ENCODE measurements at places on chromosomes 11 and 22.

DNA sequence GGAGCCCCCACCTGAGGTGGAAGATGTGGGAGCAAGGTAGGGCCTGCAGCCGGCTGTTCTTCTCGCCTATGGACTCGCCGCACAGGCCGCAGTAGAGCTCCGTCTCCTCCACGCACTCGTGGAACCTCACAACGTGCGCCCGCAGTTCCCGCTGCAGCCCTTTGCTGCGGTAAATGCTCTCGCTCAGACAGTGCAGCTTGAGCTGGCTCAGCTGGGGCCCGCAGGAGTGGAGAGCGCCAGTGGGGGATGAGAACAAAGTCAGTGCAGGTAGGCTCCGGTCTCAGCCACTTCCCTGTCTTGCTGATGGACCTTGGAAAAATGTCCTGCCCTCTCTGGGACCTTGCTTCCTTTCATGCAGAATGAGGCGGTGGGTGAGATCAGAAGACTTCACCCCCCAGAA is 10.2 kb downstream of the RAPSN start:
- DNase-seq, result no peak

GRCh38 chr11:130801333-130802122 is 114.8 kb downstream of the SNX19 start:
- DNase-seq, result no peak

GRCh38 chr11:61163714-61164605 is 2.7 kb upstream of the VPS37C start:
- no peak for DNase-seq

DNA sequence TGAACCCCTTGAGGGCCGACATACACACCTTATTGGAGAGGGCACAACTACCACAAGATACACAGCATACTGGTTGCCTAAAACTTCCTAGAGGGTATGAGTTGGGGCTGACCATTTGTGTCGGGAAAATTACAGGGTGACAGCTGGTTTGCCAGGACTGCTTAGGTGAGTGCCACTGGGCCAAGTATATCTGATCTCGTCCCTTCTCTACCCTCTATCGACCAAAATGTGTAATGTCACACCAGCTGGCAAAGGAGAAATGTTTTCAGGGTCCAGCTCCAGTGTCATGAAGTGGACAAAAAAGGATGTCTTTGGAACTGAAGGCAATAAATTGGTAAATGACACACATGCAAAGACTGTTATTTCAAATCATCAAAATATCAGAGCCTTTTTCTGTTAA is 126.1 kb downstream of the PGR start:
- DNase-seq, result no peak

GRCh38 chr11:84833488-84834088 is 793.6 kb downstream of the DLG2 start:
- no peak for DNase-seq

- no peak for DNase-seq
Observed at GRCh38 chr11:69265210-69265609, 28.7 kb upstream of the MYEOV start.

DNA sequence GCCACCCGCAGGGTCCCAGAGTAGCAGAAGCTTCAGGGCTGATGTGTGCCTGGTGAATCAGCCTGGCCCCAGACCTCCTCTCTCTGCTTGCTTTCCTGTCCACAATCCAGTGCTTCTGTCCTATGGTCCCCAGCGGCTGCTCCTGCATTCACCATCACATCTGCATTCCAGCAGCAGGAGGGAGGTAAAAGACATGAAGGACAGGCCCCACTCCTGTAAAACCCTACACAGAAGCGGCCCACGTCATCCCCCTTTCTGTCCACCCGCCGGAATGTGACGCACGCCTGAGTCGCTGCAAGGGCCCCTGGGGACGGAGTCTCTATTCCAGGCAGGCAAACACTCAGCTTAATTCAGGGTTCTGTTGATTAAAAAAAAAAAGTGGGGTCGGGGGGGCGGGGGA is 58.3 kb downstream of the CDKN1C start:
- DNase-seq, result no peak

DNA sequence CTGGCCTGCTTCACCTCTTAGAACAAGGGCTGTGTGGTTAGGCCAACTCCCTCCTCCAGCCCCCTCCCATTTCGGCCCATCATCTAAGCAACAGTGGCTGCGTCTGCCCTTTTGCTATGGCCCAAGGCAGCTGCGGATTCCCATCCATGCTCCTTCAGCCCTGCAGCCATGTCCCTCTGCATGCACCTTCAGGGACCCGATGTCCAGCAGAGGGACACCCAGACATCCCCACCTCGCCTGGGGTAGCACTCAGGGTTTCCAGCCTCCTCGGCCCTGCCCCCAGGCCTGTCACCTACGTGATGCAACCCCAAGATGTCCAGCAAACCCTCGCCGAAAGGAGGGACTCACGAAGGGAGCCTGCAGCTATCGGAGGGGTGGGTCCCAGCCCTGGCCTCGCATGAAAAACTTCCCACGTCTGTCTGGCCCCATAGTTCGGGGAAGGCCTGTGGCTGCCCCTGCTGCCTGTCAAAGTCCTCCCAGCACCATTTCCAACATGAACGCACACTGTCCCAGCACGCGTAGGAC is 194.4 kb downstream of the CTTN start:
- no peak for DNase-seq

- DNase-seq, result no peak
Observed at GRCh38 chr11:64400102-64400501, 41.1 kb downstream of the RPS6KA4 start.

GRCh38 chr22:43901976-43902643 is 10.3 kb upstream of the PNPLA5 start:
- no peak for DNase-seq

DNA sequence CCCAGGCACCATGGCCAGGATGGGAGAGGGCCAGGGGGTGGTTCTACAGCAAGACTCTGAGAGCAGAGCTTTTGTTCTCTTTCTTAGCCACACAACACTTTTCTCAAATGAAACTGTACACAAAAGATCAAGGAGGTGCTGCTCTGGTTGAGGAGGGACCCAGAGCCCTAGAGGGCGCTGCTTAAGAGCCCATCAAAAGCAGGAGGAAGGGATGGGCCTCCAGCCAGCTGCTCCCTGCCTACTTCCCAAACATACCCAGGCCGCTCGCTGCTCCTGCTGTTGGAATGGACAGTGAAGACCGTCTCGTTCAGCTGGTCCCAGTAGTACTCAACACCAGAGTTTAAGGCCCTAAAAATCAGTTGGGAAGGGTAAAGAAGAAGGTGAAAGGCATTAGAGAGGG is 18.4 kb upstream of the CHRM4 start:
- no peak for DNase-seq

GRCh38 chr11:16799890-16800289 is 61.4 kb downstream of the C11orf58 start:
- DNase-seq, result no peak

DNA sequence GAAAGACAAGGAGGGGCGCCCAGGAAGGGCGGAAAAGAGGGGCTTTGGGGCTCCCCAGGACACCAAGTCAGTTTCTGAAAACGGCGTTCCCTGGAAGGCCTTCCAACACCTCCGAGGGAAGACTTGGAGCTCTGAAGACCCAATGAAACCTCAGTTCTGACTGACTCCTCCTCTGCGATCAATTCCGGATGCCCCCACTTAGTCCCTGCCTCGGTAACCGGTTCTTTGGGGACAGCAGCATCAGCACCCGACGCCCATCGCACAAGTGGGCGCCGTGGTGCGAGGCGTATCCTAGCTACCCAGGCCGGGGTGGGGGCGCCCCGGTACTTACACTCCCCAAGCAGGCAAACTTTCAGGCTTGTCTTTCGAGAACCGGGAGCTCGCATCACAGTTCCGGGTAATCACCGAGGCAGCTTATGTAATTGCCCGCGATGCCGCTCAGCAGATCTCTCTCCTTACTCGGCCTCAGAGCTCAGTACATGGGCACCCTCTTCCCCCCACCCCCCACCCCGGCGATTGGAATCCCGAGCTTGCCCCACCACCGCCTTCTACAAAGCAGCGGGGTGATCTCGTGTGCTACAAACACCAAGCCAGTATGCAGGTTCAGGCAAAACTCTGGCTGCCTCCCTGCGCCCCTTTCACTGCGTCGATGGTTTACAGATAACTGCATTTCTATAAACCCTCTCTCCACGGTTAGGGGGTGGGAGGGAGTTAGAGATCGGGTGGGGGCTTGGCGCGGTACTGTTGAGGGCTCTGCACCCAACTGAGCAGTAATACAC is 2.0 kb downstream of the TENM4 start:
- no peak for DNase-seq

DNA sequence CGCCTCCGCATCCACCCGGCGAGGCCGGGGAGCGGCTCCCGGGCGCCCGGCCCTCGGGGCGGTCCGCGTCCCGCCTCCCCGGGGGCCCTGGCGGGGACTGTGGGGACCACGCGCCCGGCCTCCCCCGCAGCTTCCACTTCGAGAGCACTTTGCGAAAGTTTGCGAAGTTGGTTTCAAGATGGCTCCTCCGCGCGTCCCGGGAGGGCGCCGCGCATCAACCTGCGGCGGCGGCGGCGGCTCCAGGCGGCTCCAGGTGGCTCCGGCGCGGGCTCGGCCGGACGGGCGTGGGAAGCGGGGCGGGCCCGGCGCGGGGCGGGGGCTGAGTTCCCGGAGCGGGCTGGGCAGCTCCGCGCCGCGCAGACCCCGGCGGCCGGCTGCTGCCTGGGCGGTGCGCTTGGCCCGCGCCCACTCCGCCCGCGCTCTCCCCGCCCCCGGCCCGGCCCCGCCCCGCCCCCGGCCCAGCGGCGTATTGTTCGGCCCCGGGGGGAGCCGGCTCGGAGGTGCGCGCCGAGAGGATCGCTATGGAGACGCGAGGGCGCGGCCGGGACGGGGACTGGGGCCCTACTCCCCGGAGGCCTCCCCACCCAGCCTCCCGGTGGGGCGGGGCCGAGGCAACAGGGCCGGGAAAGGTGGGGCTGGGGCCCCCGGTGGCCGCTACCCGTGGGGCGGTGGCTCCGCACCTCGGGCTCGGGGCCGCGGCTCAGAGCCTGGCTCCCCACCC is at the start of gene CELSR1:
CELSR1 (minus strand) TSS at position 396 of the 721 bp plus-strand sequence. CDS start 450 bp downstream, outside the sequence.
- DNase-seq, result no peak

GRCh38 chr22:46063846-46064227 is 86.5 kb upstream of the PPARA start:
- DNase-seq, result no peak

GRCh38 chr11:118286545-118286944 is 18.0 kb upstream of the CD3E start:
- DNase-seq, result no peak

GRCh38 chr11:117193130-117194020 is 5.8 kb upstream of the TAGLN start:
- no peak for DNase-seq

GRCh38 chr22:48713272-48714205 is 1114.1 kb downstream of the BRD1 start:
- DNase-seq, result no peak

DNA sequence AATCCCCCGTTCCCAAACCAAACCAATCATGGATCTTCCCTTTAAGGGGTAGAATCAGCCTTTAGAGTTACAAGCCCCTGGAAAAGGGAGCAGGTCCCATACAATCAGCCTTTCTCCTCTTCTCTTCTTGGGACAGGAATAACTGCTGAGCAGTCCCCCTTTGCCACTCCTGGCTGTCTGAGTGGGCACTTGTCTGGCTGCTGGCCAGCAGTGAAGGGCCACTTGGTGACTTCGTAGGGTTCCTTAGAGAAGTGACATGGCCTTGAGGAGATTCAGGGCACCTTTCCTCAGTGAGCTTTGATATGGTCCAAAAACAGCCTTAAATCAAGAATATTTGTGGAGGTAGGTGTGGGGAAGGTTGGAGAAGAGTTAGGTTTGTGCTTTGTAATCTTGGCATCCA is 53.5 kb upstream of the HORMAD2 start:
- no peak for DNase-seq

GRCh38 chr11:122103726-122104125 is 12.3 kb downstream of the BLID start:
- no peak for DNase-seq

- no peak for DNase-seq
Observed at GRCh38 chr11:63573881-63574855, 11.0 kb upstream of the PLAAT2 start.

- no peak for DNase-seq
Observed at GRCh38 chr11:126332221-126332711, 23.2 kb upstream of the ST3GAL4 start.

DNA sequence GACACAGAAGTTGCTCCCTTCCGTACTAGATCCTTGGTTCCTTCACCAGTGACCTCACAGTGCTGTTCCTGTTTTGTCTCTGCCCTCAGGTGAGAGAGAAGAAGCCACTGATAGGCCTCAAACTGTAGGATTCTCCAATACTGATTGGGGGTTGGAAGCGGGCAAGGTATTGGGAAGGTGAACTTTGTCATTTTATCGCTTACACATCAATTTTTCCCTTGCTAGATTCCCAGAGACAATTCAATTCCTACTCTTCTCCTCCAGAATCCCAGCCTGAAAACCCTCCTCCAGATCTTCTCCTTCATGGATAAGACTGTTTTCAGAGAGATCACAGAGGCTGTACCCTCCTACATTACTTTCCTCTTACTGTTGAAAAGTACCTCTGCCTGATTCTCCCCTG is 9.4 kb upstream of the OR2D3 start:
- no peak for DNase-seq

GRCh38 chr22:50418624-50419023 is 56.2 kb downstream of the SBF1 start:
- DNase-seq, result no peak

GRCh38 chr11:77155082-77155475 is 27.0 kb downstream of the MYO7A start:
- no peak for DNase-seq

GRCh38 chr11:17280494-17281127 is 4.1 kb downstream of the NUCB2 start:
- DNase-seq, result no peak

- no peak for DNase-seq
Observed at GRCh38 chr22:24302591-24302990, 32.0 kb downstream of the SPECC1L start.

DNA sequence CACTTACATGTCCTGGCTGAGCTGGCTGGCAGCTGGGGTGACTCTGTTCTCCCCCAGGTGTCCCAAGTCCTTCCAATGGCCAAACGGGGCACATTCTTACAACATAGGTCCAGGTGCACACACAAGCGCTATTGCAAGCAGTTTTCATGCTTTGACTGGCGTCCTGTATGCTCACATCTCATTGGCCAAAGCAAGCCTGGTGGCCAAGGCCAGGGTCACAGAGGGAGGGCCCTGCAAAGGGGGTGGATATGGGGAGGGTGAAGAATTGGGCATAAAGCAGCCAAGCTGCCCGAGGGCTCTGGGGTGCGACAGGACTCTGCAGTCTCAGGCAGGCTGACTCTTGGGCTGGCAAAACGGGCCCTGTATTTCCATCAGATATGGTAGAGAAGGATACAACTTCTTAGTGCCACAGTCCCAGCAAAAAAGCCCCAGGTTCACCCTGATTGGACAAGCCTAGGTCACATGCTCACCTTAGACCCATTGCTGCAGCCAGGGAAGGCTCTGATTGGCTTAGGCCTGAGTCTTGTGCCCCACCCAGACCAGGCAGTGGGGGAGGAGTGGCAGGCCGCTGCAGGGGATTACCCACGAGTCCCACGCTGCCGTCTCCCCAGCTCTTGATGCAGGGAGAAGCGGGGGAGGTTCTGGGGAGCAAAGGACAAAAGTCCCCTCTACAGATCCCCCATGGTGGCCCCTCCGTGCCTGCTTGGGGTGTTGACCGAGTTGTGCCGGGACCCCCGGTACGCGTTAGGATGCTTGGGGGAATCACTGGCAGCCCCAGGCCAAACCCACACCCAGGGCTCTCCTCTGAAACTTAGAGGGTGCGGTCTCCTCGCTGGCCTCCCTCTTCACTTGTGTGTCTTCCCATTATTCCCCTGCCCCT is 110.8 kb downstream of the ARHGAP8 start:
- no peak for DNase-seq

- DNase-seq, result no peak
Observed at GRCh38 chr11:12051287-12051662, 42.8 kb upstream of the DKK3 start.

GRCh38 chr11:133560472-133560855 is 28.2 kb upstream of the OPCML start:
- DNase-seq, result no peak

GRCh38 chr11:105697291-105697690 is 87.4 kb downstream of the GRIA4 start:
- DNase-seq, result no peak
